ENCODE measurements at places on chromosomes 5 and 9. TPM values are rescaled to one million over a fixed set of nuclear protein-coding genes. Genes with fewer than 3 reads are reported as not detected.

The BNC2 gene
- 34.7 TPM for total RNA-seq

The SLC36A1 gene
- total RNA-seq = 4.6 TPM

The SAPCD2 gene
- total RNA-seq = 0.26 TPM

GRCh38 chr9:109721001-109721400, 59.0 kb upstream of the PALM2AKAP2 start:
- no peak for DNase-seq

GRCh38 chr5:151683444-151683843, 3.3 kb downstream of the SPARC start:
- peak; percentile 19 for DNase-seq

GRCh38 chr5:67875601-67876000, 340.0 kb upstream of the PIK3R1 start:
- DNase-seq = no peak

Measured in fibroblast of lung (primary cell).